ENCODE measurements at places on chromosomes 13 and 19. TPM values are rescaled to one million over a fixed set of nuclear protein-coding genes. Genes with fewer than 3 reads are reported as not detected.

APOC1 gene
- total RNA-seq = 397 TPM

CBY2 gene
- not detected for total RNA-seq

PGLYRP2 gene
- total RNA-seq = not detected

HRC gene
- total RNA-seq = 2.0 TPM

CEACAM5 gene
- total RNA-seq = 5.5 TPM

RGS9BP gene
- total RNA-seq = 2.8 TPM

ACER1 gene
- not detected for total RNA-seq

DNA sequence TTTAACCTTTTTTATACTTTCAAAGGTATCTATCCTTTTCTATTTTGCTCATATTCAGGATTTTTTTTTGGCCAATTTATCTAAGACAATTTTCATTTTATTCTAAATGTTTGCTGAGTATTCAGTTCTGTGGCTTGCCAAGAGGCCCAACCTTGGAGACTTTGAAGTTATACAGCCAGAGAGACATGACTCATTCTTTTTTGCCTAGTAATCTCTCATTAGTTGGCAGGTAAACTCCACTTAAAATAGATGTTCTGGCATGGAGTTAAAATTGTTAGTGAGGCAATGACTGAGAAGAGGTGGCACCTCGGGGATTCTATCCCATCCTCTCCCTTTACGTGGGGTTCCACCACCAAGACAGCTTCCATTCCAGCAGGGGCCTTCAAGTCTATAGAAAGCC is 213.8 kb downstream of the KCTD12 start:
- no peak for DNase-seq

DNA sequence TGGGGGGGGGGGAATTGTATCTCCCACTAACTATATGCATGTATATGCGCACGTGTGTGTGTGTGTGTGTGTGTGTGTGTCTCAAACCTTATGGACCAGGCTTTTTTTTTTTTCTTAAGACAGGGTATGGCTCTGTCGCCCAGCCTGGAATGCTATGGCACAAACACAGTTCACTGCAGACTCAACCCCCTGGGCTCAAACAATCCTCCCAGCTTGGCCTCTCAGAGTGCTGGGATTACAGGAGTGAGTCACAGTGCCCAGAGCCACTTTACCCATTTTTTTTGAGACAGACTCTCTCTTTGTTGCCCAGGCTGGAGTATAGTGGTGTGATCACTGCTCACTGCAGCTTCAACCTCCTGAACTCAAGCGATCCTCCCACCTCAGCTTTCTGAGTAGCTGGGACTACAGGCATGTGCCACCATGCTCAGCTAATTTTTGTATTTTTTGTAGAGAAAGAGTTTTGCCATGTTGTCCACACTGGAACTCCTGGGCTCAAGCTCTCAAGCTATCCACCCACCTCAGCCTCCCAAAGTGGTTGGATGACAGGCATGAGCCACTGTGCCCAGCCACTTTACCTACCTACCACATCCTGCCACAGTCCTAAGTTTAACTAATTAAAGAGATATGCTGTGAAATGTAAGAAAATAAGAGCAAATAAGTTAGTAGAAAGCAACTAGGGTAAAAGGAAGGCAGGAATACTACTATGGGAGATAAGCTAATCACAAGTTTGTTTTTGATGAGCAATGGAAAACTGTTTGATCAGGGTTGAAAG is 2.4 kb downstream of the ZMYM5 start:
- DNase-seq = no peak

GRCh38 chr19:39546599-39546998 is 6.6 kb upstream of the EID2 start:
- DNase-seq = no peak

DNA sequence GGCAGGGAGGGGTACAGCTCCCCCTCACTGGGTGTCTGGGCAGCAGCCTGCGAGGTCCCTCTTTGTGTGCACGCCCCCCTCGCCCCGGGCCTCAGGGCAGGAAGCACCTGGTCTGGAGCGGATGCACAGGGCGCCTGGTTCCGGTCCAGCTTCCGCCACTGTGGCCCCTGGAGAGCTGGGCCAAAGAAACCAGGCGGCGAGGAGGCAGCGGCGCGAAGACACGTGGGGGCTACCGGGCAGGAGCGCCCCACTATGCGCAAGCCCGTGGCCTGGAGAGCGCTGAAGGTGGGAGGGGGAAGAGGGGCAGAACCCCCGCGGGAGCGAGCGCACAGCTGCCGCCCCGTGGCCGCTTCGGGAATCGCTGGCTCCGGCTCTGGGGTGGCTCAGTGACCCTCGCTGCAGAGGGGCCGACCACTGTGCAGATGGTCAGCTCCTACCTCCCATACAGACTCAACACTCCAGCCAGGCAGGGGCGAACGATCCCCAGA is 1.7 kb upstream of the LYL1 start:
- DNase-seq = peak; percentile 65

GRCh38 chr13:114111577-114111976 is 20.8 kb downstream of the RASA3 start:
- DNase-seq = no peak

- no peak for DNase-seq
Measured at GRCh38 chr13:108297114-108297513, 27.6 kb downstream of the TNFSF13B start.

GRCh38 chr19:16631465-16631864 is 3.5 kb upstream of the MED26 start:
- DNase-seq = no peak

DNA sequence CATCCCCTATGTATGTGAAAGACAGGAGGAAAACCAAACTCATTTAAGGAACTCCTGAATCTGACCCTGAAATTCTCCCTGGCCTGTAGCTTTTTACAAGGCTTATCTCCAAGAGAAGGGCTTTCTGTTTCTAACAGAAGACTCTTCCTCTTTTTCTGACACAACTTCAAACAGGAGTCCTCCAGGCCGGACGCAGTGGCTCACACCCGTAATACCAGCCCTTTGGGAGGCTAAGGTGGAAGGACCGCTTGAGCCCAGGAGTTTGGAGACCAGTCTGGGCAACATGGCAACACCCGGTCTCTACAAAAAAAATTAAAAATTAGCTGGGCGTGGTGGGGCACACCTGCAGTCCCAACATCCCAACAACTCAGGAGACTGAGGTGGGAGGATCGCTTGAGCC is 41.9 kb downstream of the CARS2 start:
- no peak for DNase-seq

GRCh38 chr13:41099986-41100385 is 32.6 kb downstream of the KBTBD6 start:
- no peak for DNase-seq

GRCh38 chr19:45468803-45469131 is 971 bp downstream of the FOSB start:
- no peak for DNase-seq

DNA sequence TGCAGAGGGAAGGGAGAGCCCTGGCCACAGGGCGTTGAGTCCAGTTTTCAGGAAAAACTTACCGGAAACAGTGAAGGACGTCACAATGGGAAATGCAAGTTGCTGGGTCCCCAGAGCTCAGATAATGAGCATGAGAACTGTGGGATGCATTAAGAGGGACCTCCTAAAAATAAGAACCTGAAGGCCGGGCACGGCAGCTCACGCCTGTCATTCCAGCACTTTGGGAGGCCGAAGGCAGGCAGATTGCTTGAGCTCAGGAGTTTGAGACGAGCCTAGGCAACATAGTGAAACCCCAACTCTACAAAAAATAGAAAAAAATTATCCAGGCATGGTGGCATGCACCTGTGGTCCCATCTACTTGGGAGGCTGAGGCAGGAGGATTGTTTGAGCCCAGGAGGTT is 170.6 kb downstream of the URI1 start:
- no peak for DNase-seq

DNA sequence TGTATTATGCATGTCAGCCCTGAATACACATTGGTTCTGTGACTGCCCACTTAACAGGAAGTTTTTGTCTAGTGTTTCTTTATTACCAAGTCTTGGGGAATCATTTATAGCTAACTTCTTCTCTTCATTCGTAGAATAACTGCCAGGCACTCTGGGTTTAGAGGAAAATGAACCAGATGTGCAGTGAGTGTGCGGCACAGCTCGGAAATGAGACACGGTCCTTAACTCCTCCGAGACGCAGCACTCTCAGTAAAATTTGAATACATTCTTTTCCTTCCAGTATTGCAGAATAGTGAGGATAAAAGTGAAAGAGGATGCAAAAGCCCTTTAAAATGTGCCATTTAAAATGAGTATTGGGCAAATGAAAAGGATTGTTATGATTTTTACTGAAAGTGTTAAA is 29.2 kb downstream of the ATP8A2 start:
- DNase-seq = no peak

DNA sequence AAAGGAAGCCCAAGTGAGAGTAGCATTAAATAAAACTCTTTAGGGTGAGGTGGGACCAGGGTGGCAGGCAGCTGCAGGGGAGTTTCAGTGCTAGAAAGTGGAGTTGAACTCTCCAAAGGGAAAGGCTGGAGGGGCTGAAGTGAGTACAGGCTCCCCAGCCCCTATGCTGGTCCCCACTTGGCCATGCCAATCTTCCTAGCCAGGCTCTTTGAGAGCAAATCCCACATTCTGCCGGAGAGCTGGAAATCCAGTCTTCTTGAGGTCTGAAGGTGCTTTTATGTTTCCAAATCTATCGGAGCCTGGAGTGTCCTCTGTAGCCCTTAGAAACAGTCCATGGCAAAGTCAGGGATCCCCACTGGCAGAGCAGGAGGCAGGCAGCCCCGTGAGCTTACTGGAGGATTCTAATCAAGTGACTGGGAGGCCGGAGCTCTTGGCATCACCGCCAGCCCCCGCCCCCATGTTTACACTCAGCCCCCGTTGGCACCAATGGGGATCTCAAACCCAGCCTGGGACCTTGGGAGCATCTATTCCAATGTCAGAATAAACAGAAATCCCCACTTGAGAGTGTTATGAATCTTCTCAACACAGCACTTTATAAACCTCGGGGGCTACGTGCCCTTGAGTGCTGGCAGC is 18.3 kb downstream of the ZNF536 start:
- no peak for DNase-seq

DNA sequence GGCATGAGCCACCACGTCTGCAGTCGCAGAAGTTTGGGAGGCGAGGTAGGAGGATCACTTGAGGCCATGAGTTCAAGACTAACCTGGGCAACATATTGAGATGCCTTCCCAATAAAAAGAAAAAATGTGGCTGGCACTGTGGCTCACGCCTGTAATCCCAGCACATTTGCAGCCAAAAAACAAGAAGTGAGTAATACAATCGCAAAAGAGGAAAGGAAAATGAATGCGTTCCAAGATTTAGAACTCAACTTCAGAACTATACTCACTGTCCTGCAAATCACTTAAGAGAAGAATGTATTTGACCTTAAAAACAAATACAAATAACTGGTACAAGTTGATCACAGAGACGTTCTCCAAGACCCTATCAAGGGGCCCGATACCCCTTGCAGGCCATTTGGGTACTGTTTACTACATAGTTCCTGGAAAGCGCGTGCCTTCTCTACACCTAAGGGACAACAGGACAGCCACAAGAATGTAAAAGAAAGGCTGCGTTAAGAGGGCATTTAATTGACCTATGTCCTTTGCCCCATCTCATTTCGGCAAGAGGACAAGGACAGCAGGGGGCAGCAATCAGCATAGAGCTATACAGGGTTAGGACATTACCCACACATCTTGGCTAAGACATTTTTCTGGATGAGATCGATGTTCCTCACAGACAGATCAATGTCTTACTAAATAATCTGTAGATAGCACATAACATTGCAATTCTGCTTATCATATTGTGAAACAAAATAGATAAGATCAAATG is 41.3 kb downstream of the FLT3 start:
- DNase-seq = no peak

GRCh38 chr13:49827336-49827735 is 34.9 kb upstream of the KPNA3 start:
- DNase-seq = no peak

DNA sequence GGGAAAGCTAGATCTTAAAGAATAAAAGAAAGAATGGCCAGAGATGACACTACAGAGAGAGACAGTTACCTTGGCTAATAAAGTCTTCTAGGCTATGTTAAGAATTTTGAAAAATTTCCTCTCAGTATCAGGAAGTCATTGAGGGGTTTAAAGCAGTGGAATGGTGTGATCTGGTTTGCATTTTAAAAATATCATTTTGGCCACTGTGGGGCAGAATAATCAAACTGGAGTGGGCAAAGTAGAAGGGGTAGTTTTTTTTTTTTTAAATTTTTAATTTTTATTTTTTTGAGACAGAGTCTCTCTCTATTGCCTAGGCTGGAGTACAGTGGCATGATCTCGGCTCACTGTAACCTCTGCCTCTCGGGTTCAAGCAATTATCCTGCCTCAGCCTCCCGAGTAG is 4.4 kb upstream of the CNMD start:
- DNase-seq = no peak

DNA sequence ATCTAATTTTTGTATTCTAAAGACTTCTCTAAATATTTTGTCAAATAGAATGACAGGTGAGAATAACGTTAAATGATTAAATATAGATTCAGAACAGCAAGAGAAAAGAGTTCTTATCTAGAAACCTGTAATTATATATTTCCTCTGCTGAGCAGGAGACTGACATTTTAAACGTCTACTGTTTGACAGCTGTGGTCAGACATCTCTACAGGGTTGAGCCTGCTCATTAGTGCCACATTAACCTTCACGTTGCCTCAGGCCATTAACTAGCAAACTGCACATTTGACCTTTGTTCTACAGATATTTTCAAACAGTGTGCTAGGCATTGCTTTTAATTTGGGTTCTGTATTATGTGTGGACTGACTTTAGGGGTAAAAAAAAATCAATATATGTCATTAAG is 347.5 kb downstream of the GPC5 start:
- DNase-seq = no peak

DNA sequence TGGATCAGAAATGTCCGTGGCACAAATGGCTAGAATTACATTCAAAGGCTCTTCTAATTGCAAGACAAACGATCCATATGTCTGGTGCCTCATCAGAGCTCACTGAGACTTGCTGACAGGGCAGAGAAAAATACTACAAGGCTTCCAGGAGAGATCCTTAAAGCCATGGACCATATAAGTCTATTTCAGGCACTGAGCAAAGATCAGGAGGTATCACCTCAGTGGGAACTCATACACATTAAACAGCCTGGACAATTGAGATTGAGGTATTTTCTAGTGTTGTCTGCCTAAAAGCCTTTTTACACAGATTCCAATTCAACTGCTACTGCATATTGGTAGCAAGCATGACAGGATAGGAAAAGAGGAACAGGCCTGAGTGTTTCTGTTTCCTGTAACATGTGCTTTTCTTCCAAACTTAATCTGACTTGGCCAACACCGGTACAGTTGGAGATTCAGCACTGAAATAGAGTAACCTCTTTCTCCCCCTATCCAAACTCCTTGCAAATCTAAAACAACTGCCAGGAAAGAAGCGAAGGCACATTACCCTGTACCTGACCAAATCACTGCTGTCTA is 65.9 kb downstream of the SERP2 start:
- no peak for DNase-seq

GRCh38 chr13:110347535-110348308 is 40.6 kb downstream of the COL4A2 start:
- no peak for DNase-seq
